T47D (cell line): ENCODE measurements at places on chromosomes 5 and 9.

GRCh38 chr5:31229266-31229665, 35.8 kb downstream of the CDH6 start:
- no peak for DNase-seq

- DNase-seq = peak; percentile 48
These were observed 1.1 kb downstream of the PPIC start for GRCh38 chr5:123035360-123035917.

- DNase-seq = no peak
These were observed 208.5 kb upstream of the PLPPR1 start for GRCh38 chr9:100819980-100820379.

GRCh38 chr5:16457451-16457850, 8.1 kb downstream of the ZNF622 start:
- DNase-seq = no peak
